Activated CD4-positive, alpha-beta T cell treated with anti-CD3 and anti-CD28 coated beads, Interleukin-2, amount 50 U/mL, for 24 hours (primary cell): ENCODE measurements at places on chromosomes 1 and 21.

GRCh38 chr1:203038891-203039608 lies 12.8 kb downstream of the PPFIA4 start:
- peak; percentile 31 for DNase-seq

DNA sequence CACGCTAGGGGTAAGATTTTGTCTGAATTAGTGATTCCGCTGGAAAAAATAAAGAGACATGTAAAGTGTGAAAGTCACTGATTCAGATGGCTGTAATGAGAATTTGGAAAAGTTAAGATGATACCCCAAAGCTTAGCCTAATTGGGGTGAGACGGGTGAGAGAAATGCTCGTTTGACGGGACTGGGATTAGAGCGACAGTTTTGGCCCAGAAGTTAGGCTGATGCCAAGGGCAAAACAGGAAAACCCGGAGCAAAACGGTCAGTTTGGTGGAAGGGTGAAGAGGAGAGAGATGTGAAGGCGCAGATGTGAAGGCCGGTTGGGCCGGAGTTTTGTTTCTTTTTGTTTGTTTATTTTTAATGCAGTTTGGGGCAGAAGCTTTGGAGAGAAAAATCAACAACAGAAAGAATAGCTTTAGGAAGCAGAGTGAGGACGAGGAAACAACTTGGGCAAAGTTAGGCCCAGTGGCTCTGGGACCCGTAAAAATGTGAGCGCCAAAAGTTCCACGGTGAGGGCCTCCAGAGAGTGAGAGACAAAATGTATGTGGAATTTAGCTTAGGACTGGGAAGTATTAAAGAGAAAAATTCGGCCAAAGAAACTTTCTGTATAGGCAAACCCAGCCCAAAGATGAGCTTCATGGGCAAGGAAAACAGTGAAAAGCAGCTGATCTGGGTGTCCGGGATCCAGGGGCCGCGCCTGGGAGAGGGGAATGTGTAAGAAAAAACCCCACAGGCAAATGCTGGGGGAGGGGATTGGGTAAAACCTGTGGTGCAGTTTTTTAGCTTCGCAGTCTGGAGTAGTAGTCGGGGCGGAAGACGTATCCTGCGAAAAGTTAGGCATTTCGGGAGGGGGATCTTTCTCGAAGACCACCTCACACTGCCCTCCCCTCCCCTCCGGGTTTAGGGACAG lies 1.2 kb downstream of the DMRTA2 start:
- DNase-seq = no peak

GRCh38 chr1:236204656-236205055 lies 62.3 kb downstream of the GPR137B start:
- no peak for DNase-seq

GRCh38 chr1:200233393-200233792 lies 176.4 kb downstream of the ZNF281 start:
- DNase-seq = no peak

DNA sequence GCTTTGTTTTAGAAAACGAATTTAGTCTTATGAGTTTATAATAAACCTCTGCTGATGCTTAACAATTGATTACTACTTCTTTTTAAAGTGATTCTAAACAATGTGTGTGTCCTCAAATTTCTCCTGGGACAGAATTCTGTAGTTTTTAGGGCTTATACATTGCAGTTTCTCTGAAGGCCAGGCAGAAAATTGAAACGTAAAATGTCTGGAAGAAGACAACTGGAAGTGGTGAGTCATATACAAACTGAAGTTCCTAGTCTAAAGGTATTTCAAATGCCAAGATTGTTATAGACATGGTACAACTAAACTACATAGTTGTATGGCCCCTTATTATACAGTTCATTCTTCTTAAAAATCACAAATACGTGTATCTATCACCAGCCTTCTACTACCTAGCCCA lies 30.5 kb upstream of the RC3H1 start:
- DNase-seq = no peak

DNA sequence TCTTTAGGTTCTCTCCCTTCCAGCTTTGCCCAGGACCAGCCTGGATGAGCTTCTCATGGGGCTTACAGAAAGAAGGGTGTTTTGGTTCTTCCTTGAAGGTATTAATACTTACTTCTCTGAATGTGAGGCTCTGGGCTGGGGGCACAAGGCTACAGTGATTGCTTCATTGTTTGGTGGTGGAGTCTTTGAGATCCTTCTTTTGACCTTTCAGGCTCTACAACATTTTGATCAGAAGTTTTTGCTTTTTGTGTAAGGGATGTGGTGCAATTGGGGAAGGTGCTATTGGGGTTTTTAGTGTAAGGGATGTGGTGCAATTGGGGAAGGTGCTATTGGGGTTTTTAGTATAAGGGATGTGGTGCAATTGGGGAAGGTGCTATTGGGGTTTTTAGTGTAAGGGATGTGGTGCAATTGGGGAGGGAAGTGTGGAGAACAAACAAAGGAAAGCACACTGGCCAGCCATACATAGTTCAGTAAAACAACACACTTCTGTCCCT lies 103.6 kb upstream of the IVNS1ABP start:
- no peak for DNase-seq

DNA sequence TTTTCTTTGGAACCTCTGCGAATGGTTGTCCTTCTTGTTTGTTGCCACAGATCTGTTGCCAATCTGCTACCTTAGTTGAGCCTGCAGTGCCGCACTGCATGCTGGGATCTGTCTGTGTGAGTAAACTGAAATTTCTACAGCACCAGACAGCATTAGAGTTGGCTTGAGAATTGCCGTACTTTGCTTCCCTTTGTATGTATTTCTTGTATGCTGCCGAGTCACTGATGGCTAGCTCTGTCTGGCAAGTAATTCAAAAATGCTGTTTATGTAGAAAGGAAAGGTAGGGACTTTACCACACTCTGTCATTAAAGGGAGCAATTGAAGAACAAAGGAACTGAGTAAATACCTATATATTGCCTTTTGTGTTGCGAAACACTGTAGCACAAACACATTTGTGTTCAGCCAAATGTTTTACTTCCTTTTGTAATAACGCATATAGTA lies 857.4 kb downstream of the USP25 start:
- DNase-seq = no peak

GRCh38 chr1:219220945-219221344 lies 47.3 kb downstream of the LYPLAL1 start:
- no peak for DNase-seq

DNA sequence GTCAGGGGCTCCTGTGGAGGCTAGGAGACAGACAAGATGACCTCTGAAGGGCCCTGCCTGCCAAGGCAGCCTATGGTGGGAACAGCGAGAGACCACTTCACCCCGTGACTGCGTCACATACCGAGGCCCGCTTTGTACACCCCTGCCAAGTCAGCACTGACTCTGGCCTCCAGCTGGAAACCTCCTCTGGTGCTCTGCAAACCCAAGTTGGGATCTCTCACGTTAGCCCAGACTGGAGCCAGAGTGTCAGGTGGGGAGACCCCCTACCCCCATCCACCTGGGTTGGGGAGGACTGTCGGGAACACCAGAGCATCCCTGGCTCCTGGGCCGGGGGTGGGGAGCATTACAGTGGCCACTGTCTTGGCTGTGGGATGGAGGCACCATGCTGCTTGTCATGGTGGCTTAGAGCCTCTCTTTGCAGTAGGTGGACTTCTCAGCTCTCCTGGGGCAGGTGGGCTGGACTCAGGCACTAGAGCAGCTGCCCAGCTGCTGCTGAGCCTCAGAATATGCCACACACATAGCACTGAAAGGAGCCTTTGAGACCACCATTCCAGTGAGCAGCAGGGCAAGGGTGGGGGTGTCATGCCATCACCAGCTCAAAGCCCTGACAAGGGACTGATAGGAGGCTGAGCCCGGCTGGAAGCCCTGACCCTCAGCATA lies 50.4 kb downstream of the ELK4 start:
- DNase-seq = no peak

DNA sequence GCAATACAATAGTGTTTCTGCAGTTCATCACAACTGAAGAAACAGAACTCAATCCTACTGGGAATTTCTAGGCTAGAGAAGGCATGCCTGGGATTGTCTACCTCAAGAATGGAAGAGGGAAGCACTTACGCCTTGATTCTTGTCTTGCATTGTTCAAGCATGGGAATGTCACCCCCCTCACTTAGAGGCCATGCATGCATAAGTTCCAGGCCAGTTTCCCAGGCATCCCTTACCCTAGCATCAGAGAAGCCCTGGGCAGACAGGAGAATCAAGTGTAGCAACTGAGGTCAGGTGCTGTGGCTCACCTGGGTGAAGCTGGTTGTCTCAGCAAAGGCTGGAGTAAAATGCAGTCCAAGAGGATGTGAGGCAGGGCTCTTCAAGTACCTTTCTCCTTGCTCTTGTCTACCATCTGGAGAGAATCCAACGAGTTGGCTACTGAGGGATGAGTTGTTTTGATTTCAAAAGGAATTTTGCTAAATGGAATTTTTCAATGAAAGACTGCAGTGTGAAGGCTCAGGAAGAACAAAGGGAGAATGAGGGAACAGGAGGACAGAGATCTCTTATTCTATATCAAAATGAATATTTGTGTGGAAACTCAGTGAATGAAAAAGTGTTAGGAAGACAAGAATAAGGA lies 174.3 kb downstream of the NEK7 start:
- DNase-seq = no peak

DNA sequence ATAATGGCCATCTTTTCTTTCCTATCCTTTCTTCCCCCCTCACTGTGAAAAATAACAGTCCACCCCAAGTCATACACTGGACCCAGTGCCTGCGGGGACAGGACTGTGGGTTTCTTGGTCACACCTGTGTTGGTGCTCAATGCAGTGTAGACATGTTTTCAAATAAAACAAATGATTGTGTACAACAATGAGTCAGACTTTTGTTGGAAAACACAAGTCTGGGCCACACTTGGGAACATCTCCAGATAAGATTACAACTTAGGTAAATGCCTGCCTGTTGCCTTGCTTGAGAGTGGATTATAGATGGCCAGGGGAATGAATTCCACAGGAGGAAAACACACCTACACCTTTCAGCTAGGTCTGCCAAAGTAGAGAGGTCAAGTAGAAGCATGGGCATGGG lies 34.1 kb downstream of the PDPN start:
- DNase-seq = no peak

- DNase-seq = no peak
These were observed 95.5 kb downstream of the ERG start for GRCh38 chr21:38402795-38403194.

GRCh38 chr1:167200749-167201148 lies 19.9 kb upstream of the POU2F1 start:
- DNase-seq = no peak

- no peak for DNase-seq
These were observed 38.8 kb downstream of the TBX15 start for GRCh38 chr1:118949315-118949714.

GRCh38 chr1:240854367-240854766 lies 242.4 kb upstream of the GREM2 start:
- no peak for DNase-seq

DNA sequence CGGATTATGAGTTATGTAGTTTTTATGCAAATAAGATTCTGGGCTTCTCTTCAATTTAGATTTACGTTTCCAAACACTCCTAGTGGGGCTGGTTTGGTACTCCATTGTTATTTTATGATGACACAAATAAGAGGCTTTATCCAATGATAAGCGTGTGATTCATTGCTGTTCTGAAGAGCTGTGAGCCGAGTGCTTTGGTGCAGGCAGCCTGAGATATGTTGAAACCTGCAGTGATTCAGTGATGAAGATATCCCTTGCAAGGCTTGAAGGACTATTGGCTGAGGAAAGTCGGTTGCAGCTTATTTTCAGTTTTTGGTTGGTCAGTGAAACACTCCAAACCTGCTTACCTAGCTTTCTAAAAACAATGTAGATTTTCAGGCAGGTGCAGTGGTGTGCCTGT lies 112.2 kb downstream of the RYR2 start:
- no peak for DNase-seq

DNA sequence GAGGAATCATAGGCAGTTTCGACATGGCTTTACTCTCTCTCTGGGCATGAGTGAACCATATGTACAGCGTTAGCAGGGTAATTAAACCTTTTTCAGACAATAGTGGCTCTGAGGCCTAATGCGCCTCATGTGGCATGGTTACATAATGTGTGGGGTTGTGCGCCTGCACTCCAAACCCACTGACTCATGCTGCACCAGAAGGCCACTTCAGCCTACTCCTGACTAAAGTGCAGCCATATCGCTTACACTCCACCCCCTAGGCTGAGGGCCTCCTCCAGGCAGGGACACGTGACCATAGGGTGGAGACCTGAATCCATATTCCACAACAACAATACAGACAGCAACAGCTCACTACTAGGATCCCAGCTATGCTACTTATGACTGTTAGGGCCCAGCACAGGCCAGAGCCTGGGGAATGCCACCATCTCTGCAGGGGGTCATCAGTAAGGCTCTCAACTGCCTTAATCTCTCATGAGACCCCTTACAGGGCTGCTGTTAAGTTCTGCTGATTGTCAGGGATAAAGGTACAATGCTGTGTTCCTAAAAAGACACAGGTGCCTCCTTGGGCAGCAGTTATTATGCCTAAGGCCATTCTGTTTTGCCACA lies 13.4 kb upstream of the ODF2L start:
- no peak for DNase-seq

DNA sequence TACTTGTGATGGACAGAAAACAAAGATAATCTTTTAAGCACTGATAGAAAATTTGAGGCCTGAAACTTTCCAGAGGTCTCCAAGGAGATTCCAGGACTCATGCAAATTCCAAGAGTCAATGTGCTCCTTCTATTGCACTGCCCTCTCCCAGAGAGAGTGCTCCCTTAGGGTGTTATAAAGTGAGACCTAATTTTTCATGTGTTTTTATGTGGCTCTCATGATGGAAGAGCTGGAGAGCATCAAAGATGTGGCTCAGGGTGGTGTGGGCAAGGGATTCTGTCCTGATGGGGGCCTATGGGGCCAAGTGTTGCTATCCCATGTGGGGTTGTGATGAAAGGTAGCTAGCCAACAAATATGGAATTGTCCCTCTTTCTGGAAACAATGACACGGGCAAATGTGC lies 101.3 kb downstream of the PRRX1 start:
- DNase-seq = no peak

DNA sequence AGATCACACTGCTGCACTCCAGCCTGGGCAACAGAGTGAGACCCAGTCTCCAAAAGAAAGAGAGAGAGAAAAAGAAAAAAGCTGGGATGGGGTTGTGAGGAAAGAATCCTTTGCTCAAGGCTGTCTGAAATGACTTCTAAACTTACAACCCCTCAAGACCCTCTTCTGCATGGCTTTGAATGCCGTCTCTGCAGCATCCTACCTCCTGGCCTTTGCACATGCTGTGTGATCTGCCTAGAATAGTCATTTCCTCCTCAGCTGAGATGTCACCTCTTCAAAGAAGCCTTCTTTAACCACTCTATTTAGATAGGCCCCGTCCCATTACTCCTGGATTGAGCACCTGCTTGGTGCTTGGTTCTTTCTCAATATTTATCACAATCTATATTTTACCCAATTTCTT lies 17.4 kb upstream of the TRIM63 start:
- no peak for DNase-seq
